ENCODE measurements at places on chromosomes 5 and 9.

DNA sequence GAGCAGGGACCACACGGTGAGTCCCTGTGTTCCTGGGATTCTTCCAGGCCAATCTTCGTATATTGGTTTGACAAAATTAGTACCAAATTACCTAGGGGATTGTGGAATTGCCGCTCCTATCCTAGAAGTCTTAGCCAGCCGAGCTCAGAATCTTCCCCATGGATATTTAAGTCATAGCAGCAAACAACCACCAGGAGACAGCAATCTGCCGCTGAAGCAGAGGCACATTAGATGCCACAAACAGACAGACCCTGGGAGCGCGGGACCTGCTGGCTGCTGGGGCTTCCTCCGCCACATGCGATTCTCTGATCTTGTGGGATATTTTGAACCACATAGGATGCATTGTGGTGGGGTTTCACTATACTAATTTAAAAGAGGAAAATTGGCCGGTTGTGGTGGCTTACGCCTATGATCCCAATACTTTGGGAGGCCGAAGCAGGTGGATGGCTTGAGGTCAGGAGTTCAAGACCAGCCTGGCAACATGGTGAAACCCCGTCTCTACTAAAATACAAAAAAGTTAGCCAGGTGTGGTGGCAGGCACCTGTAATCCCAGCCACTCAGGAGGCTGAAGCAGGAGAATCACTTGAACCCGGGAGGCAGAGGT is 31.7 kb upstream of the ZBTB43 start:
- no peak for DNase-seq

- no peak for DNase-seq
Observed at GRCh38 chr5:144015961-144016360, 154.5 kb downstream of the YIPF5 start.

DNA sequence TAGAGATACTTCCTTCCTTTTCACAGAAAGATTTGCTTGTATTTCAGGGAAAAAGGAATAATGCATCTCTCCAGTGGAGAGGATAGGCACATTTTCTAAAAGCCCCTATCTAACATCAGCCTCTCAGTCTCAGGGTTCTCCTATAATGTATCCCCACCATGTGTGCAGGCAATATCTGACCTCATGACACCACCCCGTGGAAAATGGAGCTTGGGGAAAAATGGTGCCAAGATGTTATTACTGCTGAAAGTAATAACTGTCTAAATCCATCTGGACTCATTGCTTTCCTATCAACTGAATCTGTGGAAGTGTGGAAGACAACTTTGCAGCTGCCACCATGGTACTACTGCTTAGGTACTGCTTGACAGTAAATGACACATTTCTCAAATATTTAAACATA is 574.3 kb downstream of the LRRC70 start:
- DNase-seq, result no peak

DNA sequence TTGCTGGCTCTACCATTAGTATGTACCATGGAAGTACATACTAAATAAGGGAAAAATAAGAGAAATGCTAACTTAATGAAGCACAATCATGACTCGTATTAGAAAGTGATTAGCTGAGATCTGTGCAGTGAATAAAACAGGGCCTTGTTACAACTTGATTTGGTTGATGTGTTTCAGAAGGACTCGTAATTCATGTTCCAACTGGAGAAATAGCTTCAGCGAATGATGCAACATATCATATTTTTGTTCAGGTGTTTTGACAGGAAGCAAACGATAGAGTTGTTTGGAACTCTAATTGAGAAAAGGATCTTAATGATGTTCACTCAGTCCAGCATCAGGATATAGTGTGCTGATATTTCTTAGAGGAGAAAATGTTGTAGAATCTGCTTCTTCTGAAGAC is 474.6 kb upstream of the WWC1 start:
- DNase-seq, result no peak

DNA sequence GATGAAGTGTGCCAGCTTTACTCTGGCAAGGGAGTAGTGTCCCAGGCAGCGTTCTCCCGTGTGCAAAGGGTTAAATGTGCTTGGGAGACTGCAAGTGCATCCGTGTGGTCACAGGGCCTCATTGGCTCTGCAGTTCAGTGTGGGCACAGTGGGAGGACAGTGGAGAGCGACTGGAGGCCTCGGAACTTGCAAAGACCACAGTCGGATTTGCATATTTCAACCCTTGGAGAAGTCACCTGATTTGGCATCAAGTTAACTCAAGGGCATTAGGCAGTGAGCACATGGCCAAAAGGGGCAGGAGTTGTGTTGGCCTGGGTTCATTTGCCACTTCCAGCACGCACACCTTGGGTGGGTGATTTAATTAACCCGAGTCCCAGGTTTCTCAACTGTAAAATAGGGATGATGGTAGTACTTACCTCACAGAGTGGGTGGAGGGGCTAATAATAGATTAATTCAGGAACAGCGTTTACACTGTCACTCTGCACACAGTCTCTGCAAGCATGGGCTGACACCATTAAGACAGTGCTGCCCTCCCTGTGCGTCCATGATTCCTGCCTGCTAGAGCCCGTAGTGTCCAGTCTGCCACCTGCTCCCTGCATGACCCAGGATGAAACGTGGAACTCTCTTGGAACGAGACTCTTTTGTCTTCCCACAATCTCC is 22.7 kb downstream of the JADE2 start:
- no peak for DNase-seq

DNA sequence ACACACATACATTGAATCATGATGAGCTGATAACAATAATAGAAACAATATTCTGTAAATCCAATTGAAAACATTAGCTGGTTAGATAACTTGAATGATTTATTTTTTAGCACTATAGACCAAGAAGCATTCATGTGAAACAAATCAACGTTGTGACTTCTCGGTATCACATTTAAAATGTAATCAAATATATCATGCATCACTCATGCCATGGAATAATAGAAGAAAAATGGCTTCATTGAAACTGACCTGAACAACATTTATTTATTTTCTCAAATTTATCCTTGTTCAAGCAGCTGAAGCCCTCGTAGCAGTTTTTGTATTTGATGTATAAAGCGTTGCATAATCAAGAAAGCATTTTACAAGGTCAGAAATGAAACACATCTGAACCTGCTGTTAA is 299.6 kb upstream of the CDH18 start:
- DNase-seq, result no peak

DNA sequence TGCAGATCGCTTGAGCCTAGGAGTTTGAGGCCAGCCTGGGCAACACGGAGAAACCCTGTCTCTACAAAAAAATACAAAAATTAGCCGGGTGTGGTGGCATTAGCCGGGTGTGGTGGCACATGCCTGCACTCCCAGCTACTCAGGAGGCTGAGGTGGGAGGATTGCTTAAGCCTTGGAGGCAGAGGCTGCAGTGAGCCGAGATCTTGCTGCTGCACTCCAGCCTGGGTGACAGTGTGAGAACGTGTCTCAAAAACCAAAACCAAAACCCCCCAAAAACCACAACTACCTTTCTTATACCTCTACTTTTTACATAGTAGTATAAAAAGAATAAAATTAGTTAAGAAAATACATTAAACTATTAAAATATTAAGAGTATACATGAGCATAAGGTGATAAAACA is 121.2 kb downstream of the RAPGEF6 start:
- DNase-seq, result no peak

GRCh38 chr5:175590471-175590881 is 67.4 kb upstream of the HRH2 start:
- DNase-seq, result no peak

GRCh38 chr5:96006291-96006690 is 44.6 kb upstream of the ELL2 start:
- no peak for DNase-seq

DNA sequence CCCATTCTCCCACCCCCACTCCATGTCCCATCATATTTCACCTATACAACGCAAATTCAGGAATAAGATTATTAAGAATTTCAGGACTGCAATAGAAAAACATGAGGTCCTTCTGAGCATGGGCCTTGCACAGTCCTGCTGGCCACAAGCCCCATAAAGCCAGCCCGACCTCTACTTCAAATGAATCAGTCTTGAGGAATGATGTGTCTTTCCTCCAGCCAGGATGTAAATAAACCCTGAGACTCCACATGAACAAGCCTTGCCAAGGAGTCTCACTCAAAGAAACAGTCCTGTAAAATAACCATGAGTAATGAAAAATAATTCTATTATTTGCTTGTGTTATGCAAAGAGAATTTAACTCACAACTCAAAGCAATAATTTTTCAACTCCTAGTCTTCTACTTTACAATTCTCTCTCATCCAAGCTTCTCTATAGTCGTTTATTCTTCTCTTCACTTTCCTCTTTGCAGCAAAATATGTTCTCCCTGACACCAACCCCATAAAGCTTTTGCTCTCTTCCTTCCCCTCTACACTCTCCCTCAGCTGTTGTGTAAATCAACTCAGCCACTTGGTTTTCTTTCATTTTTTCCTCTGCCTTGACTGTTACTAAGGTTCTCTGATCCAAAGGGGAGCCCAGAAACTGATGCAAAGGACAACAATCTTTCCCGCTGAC is 140.1 kb upstream of the MOCS2 start:
- DNase-seq, result peak; percentile 85

DNA sequence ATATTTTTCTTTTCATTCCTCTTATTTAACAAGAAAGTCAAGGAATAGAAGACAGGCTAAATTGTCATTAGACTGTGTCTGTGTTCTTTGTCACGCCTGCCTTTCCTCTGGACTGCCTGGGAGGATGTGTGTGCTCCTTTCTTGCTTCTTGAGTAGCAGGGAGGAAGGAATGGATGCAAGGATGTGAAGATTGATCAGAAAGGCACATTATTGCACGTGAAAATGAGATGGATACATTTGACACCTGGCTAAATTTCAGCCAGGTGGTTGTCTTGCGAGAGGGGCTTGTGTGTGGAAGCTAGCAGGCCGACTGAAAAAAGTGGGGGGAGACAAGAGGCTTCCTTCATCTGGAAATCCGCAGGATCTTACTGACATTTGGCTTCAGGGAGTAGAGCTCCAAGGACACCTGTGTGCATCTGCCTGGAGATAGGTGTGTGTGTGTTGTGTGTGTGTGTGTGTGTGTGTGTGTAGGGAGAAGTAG is 200.1 kb downstream of the MEF2C start:
- DNase-seq, result no peak

Measured in BJ (cell line).